ENCODE measurements at places on chromosomes 3 and 15.

GRCh38 chr15:50260969-50261496, 4.5 kb downstream of the HDC start:
- no peak for DNase-seq

DNA sequence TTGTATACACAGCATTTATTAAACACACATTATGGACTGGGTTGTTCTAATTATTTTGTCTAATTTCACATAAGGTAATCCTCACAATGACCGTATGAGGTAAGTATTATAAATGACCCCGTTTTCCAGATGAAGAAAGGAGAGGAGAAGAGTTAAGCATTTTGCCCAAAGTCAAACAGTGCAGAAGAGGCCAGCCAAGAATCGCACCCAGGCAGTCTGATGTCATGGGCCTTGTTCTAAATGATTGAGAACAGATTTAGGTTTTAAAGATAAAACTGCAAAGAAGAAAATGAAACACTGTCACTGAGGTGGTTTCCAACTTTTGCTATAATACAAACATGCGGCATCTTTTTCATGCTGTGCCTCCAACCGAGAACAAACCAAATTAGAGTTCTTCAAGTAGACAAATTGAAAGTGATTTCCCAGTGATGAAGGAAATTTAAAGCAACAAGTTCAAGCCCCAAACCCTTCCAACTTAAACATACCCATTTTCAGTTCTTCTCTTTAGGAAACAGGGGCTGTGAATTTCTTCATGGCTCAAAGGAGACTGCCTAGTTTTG, 155.3 kb downstream of the THRB start:
- no peak for DNase-seq

- DNase-seq, result no peak
These were observed 5.4 kb downstream of the CRABP1 start for GRCh38 chr15:78345396-78346125.

GRCh38 chr15:67465196-67465952, 55.6 kb upstream of the C15orf61 start:
- DNase-seq, result no peak

GRCh38 chr15:101187820-101188636, 63.8 kb downstream of the CHSY1 start:
- DNase-seq, result no peak

- no peak for DNase-seq
These were observed 5.4 kb downstream of the PCBP4 start for GRCh38 chr3:51961602-51962569.

- DNase-seq, result peak; percentile 39
These were observed 1.2 kb downstream of the NT5DC2 start for GRCh38 chr3:52532517-52532837.

- DNase-seq, result no peak
These were observed 65.9 kb downstream of the TFG start for GRCh38 chr3:100775226-100775625.

DNA sequence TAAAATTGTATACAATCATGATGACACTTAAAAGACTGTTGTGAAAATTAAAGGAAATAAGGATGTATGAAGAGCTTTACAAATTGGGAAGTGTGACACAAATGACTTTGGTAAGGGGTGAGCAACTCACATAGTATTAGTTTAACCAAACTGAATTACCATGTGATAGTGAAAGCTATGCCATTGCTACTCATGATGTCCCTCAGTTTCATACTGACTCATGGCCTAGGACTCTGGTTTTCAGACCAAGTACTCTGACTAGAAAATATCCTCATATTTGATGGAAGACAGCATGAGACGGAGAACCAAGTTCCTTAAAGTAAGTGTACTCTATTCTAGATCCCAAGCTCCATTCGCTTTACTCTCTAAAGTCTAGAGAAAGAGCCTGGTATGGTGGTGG, 203.2 kb upstream of the ICE2 start:
- no peak for DNase-seq

DNA sequence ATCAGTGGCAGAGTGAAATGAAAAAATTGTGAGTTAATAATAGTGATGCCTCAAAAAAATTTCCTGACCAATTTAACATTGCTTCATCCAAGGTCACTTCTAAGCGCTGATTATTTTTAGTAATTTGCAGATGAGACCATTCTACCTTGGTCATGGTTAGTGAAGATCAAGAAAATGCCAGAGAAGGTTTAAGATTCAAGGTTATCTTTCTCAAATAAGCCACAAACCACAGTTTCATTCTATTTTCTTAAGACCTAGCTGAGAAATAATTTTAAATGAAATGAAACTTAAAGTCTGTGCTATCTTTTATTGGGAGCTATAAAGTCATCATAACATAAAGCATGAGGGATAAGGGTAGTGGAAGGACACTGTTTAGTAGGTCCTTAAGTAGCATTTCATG, 353.9 kb upstream of the NAALADL2 start:
- no peak for DNase-seq

GRCh38 chr15:80966431-80967197, 23.0 kb downstream of the MESD start:
- no peak for DNase-seq

DNA sequence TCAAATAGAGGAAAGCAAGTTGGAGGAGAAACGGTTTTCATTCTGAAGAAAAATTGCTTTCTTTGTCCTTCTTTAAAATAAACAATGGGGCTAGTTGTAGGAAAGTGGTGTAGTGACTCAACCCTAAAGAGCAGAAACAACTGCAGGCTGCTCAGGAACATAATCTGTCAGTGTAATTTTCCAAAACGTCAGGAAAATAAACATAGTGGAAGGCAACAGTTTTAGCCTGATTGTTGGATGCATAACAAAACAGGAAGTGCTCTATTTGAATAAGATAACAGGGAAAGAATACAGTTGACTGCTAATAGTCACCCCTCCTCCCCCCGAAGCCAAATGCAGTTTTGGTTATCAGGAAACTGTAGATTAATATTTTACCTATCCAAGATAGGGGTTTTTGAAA, 167.6 kb downstream of the ECT2 start:
- no peak for DNase-seq

DNA sequence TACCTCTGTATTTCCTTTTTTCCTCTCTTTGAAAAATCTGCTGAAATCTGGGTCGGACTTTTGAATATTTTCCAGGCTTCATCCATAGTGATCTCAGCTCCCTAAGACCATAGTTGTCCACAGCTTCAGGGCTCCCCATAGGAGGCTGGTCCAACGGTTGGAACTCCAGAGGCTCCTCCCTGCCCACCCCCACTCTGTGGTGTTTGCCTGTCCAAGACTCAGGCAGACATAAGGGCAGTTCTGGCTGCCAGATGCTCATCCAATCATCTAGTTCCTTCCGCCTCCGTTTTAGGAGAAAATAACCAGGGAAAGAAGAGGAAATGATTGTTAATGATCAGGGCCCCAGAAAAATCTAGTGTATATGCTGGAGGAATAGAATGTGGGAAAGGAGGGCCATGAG, 27.9 kb upstream of the PRTG start:
- no peak for DNase-seq

- DNase-seq, result no peak
These were observed 209.5 kb downstream of the MAGI1 start for GRCh38 chr3:65829228-65829627.

- DNase-seq, result no peak
These were observed 87.2 kb downstream of the SLCO3A1 start for GRCh38 chr15:91940496-91941381.

GRCh38 chr15:40838756-40839155, 5.1 kb upstream of the SPINT1 start:
- no peak for DNase-seq

- DNase-seq, result no peak
These were observed 14.5 kb downstream of the TMEM158 start for GRCh38 chr3:45211466-45212094.

- no peak for DNase-seq
These were observed 55.1 kb upstream of the FILIP1L start for GRCh38 chr3:100169201-100169920.

GRCh38 chr3:150249779-150250470, 158.2 kb upstream of the TSC22D2 start:
- DNase-seq, result no peak

- DNase-seq, result no peak
These were observed 47.2 kb upstream of the RASA2 start for GRCh38 chr3:141439589-141439988.

GRCh38 chr3:34268032-34268709, 469.7 kb downstream of the PDCD6IP start:
- no peak for DNase-seq

DNA sequence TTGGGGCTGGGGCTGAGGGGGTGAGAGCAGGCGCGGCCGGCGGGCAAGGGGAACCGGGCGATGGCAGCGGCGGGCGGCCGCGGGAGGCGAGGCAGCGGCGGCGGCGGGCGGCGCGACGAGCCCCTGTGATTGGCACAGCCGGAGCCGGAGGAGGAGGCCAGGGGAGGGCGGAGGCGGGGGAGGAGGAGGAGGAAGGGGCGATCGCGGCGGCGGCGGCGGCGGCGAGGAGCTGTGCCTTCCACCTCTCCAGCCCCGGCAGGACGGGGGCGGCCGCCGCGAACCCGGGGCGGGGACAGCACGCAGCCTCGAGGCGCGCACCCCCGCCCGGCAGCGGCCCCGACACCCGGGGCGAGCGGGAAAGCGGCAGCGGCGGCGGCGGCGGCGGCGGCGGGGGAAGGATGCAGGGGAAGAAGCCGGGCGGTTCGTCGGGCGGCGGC, at the start of gene SLCO3A1:
Gene SLCO3A1 (plus strand): TSS at position 198 of the 437 bp plus-strand sequence.
- DNase-seq, result peak; percentile 54

DNA sequence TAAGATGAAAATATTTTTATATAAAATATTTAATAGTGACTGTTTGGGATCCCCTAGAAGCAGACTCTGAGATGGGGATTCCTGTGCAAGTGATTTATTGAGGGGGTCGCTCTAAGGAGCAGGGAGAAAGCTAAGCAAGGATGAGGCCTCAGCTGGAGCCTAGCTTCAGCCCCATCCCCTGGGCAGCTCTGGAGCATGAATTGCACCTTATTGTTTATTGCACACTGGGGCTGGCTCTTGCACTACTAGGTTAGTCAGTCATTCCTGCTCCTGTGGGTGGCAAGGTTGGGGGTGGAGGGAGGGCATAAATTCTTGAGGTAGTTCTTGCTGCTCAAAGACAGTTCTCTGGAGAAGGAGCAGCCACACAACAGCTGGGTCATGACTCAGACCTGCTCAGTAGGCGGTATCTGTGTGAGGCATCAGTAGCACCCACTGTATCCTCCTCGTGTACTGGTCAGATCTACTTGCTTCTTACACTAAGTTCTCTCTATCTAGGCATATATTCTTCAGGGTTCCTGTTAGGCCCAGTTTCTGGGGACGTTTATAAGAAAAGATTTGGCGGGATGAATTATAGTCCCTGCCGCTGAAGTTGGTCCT, 27.2 kb upstream of the TNFSF10 start:
- DNase-seq, result peak; percentile 53

DNA sequence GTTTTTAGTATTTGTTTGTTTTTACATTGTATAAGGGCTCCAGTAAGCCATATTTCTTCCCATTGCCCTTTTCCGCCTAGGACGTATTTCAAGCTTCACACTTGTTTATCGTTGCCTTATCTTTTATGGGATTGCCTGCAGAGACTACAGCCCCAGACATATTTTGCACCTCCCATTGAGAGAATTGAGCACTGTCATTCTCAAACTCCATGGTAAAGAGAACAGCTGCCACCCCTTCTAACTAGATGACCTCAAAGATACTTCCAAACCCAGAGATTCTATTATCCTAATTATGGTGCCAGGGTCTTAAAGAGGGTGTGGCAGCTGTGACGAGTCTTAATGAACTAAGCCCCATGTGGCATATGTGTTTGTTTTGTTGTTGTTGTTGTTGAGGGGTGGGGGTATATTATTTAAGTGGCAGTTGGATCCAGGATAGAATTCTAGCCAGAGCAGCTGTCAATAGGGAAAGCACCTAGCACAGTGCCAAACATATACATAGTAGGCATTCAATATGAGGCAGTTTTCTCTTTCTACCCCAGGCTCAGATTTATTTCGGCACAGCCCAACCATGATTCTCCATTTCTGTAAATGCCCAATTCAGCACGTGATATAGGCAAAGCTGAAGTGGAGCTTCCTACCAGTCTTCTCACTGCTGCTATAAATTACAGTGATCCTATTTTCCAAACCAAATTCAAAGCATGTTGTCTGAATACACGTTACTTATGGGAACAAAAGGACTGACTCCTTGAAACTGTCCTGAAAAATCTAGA, 932 bp upstream of the TP53BP1 start:
- DNase-seq, result no peak

GRCh38 chr3:49181351-49181750, 10.0 kb downstream of the KLHDC8B start:
- no peak for DNase-seq

DNA sequence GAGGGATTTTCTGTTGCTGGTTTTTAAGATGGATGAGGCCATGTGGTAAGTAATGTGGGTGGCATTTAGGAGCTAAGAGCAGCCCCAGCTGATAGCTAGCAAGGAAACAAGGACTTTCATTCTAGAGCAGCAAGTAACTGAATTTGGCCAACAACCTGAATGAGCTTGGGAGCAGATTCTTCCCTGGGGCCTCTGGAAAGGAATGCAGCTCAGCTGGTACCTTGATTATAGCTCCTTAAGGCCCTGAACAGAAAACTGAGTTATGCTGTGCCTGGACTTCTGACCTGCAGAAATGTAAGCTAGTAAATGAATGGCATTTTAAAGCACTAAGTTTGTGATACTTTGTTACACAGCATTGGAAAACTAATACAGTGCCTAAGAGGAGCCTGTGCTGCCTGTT, 565.5 kb downstream of the PDCD6IP start:
- no peak for DNase-seq

- no peak for DNase-seq
These were observed 162.4 kb downstream of the PLCL2 start for GRCh38 chr3:17047162-17047561.

GRCh38 chr15:70410371-70410985, 312.8 kb upstream of the TLE3 start:
- no peak for DNase-seq

GRCh38 chr3:119562307-119562961, 3.0 kb upstream of the CD80 start:
- no peak for DNase-seq

DNA sequence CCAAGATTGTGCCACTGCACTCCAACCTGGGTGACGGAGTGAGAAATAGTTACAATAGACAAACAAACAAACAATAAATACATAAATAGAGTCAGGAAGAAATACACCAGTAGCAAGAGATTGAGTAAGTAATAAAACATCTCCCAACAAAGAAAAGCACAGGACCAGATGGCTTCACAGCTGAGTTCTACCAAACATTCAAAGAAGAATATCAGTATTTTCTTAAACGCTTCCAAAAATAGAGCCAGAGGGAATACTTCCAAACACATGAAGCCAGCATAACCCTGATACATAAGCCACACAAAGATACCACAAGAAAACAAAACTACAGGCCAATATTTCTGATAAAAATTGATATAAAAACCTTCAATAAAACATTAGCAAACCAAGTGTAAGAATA, 30.7 kb upstream of the IGSF10 start:
- no peak for DNase-seq

Measured in activated gamma-delta T cell treated with anti-CD3 and anti-CD28 coated beads, Interleukin-2, amount 50 U/mL, for 16 hours (primary cell).